GM12878 (cell line): ENCODE measurements at places on chromosomes 1 and 21.

- DNase-seq: no peak
- peaks cover 11% of the 10 kb centered on the region for H3K27me3 ChIP-seq
- no peak overlapping the region for H3K27ac ChIP-seq
- no peak overlapping the region for H3K4me3 ChIP-seq
These were observed 8.5 kb upstream of the NFIA start for GRCh38 chr1:61073871-61074270.

DNA sequence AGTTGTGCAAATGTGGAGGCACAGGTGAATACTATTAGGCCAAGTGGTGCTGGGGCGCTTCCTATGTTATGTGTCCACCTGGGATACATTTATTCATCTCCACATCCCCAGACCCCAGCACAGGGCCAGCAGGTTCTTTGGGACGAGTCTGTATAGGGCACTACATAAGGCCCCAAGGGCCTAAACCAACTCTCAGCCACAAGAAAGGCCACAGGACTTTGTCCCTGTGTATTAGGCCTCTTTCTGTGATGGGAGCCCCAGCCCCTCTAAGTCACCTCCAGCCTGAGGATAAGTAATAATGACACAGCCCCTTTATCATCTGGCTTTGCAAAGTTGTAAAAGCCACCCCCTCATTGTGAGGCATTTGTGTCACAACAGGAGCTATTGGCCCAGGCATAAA lies 79.2 kb upstream of the CD1D start:
- H3K4me1 ChIP-seq: no peaks in the 10 kb centered on the region
- H3K27me3 ChIP-seq: no peaks in the 10 kb centered on the region
- no peaks in the 10 kb centered on the region for H3K36me3 ChIP-seq
- no peak overlapping the region for H3K4me3 ChIP-seq
- DNase-seq: no peak
- H3K27ac ChIP-seq: no peak overlapping the region

DNA sequence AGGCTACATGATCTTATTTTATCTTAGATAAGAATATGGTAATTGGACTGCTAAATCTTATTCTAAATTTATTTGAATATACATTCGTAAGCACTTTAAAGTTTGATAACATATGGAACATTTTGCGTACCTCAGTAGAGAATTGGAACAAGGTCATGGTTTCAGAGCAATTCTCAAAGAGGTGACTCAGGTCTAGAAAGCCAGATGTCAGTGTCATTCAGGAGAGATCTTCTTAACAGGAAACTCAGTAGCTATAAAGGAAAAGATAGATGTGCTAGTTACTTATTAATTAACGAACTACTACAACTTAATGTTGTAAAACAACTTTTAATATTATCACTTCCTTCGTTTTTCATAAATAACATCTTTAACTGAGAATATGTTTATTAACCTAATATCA lies 142.5 kb downstream of the USP25 start:
- DNase-seq: no peak
- no peaks in the 10 kb centered on the region for H3K36me3 ChIP-seq
- H3K27me3 ChIP-seq: no peaks in the 10 kb centered on the region
- no peak overlapping the region for H3K27ac ChIP-seq
- no peak overlapping the region for H3K4me3 ChIP-seq

DNA sequence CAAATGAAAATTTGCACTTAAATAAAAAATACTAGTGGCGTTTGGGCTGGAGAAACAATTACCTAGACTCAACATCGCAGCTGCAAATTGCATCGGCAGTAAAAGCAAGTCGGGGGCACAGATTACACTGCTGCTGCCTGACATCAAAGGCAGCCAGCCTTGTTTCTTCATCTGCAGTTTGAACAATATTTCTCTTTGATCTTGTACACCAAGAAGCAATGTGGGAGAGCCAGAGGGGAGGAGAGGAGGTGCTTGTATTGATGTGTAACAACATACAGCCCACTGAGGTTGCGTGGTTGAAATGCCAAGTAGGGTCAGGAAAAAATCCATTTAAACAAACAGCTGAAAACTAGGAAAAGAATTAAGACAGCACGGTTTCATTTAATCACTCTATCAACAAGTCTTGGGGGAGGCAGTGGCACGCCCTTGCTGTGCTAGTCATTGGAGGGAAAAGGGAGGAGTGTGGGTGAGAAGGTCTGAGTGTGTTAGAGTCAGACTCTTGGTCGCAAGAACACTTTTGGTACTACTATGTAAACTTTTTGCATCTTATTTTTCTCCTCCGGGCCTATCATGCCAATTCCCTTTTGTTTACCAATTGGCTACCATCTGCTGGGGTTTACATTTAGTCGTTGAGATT lies 456.5 kb downstream of the OMA1 start:
- H3K4me1 ChIP-seq: no peaks in the 10 kb centered on the region
- H3K36me3 ChIP-seq: no peaks in the 10 kb centered on the region
- no peak for DNase-seq
- no peaks in the 10 kb centered on the region for H3K27me3 ChIP-seq

- no peak for DNase-seq
- H3K4me1 ChIP-seq: no peaks in the 10 kb centered on the region
- no peaks in the 10 kb centered on the region for H3K27me3 ChIP-seq
- H3K4me3 ChIP-seq: no peak overlapping the region
- no peak overlapping the region for H3K27ac ChIP-seq
These were observed 25.9 kb downstream of the ITSN1 start for GRCh38 chr21:33668180-33668579.

DNA sequence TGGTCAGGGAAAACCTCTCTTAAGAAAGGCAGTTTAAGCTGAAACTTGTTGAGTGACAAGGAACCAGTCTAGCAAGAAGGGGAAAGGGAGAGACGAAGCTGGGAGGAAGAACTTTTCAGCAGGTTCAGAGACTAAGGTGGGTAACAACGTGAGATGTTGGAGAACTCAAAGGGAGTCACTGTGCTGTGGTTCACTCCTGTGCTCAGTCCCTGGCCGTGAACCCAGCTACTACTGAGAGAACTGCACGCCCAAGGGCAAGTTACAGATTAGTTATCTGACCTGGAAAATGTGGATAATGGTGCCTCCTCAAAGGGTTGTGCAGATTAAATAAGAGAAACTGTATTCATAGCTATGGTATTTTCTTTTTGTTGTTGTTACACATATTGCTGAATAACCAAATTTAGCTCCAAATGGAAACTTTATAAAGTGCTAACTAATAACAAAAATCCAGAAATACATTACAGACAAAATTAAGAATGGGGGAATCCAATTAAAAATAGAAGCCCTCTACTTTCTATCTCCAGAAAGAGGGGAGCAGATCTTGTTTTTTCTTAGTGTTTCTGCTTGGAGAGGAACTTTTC lies 2.9 kb downstream of the ZBTB40 start:
- no peaks in the 10 kb centered on the region for H3K36me3 ChIP-seq
- no peaks in the 10 kb centered on the region for H3K27me3 ChIP-seq
- no peak overlapping the region for H3K4me3 ChIP-seq
- DNase-seq: no peak
- H3K4me1 ChIP-seq: no peaks in the 10 kb centered on the region

GRCh38 chr1:113714606-113715269 lies 44.5 kb downstream of the PHTF1 start:
- no peaks in the 10 kb centered on the region for H3K27me3 ChIP-seq
- H3K4me3 ChIP-seq: no peak overlapping the region
- DNase-seq: no peak
- H3K36me3 ChIP-seq: peaks cover 12% of the 10 kb centered on the region
- H3K27ac ChIP-seq: no peak overlapping the region

GRCh38 chr1:24113641-24114033 lies 1.7 kb upstream of the MYOM3 start:
- no peak for DNase-seq
- no peaks in the 10 kb centered on the region for H3K4me1 ChIP-seq
- no peaks in the 10 kb centered on the region; the same call in 1 of the 2 replicates for H3K27me3 ChIP-seq
- no peaks in the 10 kb centered on the region for H3K36me3 ChIP-seq

GRCh38 chr1:164265232-164265631 lies 293.8 kb upstream of the PBX1 start:
- no peak overlapping the region for H3K4me3 ChIP-seq
- H3K27me3 ChIP-seq: no peaks in the 10 kb centered on the region
- no peak for DNase-seq
- no peaks in the 10 kb centered on the region for H3K4me1 ChIP-seq
- H3K36me3 ChIP-seq: no peaks in the 10 kb centered on the region

DNA sequence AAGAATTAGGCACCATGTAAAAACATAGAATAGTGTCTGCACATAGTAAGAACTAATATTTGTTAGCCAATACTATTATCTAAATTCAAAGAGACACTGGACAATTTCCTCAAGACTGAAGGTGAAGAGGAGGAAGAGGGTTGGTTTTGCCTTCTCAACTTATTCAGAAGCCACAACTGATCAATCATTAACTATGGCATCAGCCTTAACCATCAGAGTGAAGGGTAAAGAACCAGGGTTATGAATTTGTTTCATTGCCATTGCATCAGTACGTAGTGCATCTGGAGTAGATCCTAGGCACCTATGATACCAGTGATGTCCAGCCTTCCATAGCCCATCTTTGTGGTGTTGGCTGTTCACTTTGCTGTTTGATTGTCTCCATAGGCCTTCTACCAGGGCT lies 421.7 kb upstream of the DEPDC1 start:
- H3K4me3 ChIP-seq: no peak overlapping the region
- H3K4me1 ChIP-seq: no peaks in the 10 kb centered on the region

DNA sequence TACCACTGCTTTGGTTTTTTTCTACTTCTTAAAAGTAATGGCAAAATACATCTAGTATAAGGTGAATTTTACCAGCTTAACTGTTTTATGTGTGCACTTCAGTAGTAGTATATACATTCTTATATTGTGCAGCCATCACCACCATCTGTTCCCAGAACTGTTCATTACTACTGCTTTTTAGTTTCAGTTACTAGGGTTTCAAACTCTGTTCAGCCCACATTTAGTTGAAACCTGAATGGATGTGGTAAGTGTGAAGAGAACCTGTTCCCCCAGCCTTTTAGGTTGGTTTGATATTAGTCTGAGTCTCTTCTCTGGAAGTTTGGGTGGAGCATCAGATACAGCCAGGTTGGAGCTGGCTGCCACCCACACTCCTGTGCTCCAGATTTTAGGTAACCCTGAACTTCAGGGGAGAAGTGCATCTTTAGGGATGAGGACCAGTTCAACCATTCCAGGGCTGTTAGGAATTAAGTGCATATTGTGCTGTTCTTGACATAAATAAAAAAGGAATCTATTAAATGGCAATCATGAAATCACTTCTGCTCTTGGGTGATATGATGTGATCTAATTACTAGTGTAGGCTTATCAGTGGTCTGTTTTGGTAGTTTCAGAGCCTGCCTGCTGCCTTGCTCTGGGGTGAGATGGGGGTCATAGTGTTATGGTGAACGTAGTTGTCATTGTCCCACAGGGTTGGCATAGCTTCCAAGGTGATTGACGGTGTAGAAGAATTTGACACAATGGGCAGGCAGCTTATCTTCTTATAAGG lies 32.1 kb downstream of the URB2 start:
- DNase-seq: no peak
- no peak overlapping the region for H3K27ac ChIP-seq
- H3K36me3 ChIP-seq: peaks cover 20% of the 10 kb centered on the region; the same call in 1 of the 2 replicates
- H3K4me3 ChIP-seq: no peak overlapping the region
- peaks cover 2% of the 10 kb centered on the region for H3K4me1 ChIP-seq

DNA sequence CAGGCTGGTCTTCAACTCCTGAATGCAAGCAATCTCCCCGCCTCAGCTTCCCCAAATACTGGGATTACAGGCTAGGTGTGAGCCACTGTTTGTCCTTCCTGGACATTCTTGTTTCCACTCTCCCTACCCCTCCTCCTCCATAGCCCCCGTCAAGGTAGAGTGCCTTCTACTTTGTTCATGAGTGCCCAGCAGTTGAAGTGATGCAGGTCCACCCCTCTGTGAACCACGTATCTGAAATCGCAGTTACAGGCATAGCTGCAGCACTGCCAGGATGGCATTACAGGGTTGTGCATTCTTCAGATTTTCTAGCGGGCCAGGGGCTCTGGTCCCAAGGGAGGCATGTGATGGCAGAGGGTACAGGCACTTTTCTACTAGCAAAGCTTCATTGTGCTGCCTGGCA lies 7.4 kb upstream of the TLR5 start:
- no peaks in the 10 kb centered on the region for H3K36me3 ChIP-seq
- no peaks in the 10 kb centered on the region for H3K27me3 ChIP-seq
- no peak for DNase-seq
- no peak overlapping the region for H3K27ac ChIP-seq

DNA sequence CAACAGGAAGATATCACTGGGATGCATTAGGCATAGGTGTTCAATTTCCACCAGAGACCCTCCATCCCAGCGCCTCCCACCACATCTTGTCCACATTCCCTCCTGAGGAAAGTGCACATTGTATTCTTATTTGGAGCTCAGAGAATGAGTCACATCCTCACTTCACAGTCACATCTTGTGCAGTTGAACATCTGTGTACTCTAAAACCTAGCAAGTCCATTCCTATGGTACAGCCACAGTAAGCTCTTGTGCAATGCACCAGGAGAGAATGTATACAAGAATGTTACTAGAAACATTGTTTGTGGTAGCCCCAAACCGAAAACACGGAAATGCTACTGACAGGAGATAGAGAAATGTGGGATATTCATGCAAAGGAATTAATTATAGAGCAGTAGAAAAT lies 1.6 kb upstream of the KDF1 start:
- no peaks in the 10 kb centered on the region for H3K36me3 ChIP-seq
- H3K27ac ChIP-seq: no peak overlapping the region
- DNase-seq: no peak
- peaks cover 6% of the 10 kb centered on the region for H3K27me3 ChIP-seq
- H3K4me1 ChIP-seq: no peaks in the 10 kb centered on the region
- no peak overlapping the region for H3K4me3 ChIP-seq

DNA sequence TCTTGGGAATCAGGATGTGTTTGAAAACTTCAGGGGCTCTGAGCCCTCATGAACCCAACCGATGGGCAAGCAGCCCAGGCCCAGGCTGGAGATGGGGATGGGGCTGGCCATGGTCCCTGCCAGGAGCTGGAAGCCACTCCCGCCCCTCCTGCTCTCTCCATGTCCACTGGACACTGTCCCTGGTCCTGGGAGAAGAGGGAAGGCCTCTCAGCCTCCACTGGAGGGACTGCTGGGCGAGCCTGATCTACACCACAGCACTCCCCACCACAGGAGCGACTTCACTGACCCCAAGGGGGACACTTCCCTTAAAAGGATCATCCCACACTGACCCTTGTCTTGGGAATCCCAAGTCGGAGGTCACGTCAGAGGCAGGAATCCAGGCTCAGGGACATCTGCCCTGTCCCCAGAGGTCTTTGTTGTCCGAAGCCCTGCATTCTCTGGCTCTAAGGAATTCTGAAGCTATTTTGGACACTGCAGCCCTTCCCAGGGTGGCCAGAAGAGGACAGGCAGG lies 16.9 kb upstream of the COL18A1 start:
- no peak for DNase-seq
- no peak overlapping the region for H3K4me3 ChIP-seq
- H3K4me1 ChIP-seq: no peaks in the 10 kb centered on the region
- no peaks in the 10 kb centered on the region for H3K36me3 ChIP-seq

- no peak overlapping the region for H3K27ac ChIP-seq
These were observed 9.9 kb downstream of the CAMTA1 start for GRCh38 chr1:6795203-6795602.

DNA sequence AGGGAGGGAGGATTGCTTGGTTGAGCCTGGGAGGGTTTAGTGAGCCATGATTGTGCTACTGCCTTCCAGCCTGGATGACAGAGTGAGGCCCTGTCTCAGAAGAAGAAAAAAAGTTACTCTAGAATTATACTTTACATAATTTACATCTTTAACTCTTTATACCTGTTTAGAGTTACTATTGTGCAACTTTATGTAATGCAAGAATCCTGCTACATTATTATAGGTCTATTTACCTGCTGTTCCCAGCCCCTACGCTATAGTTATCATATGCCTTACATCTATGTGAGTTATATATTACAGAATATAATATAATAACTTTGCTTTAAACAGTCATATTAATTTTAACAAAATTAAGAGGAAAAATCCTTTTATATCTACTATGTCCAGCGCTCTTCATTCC lies 14.3 kb downstream of the SDHB start:
- no peak overlapping the region for H3K27ac ChIP-seq
- H3K36me3 ChIP-seq: peaks cover 2% of the 10 kb centered on the region
- H3K4me3 ChIP-seq: no peak overlapping the region
- no peaks in the 10 kb centered on the region for H3K27me3 ChIP-seq
